ENCODE measurements at places on chromosomes 13 and 19.
A peak's percentile ranks its signal among the peaks of the same experiment; 100 is the strongest.

DNA sequence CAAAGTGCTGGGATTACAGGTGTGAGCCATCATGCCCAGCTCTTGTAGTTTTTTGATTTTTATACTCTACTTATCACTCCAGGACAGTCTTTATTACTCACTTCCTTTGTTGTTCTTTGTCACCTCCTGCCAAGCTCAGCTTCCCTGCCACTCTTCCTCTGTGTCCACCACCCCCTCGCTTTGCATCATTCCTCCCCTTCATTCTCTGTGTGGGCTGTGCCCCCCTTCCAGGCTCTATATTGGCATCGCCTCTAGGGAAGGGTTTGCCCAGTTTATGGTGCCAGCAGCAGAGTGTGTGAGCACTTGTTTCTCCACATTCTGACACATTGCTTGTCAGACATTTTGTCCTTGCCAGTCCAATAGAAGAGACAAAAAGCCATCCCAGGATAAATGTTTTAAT lies 15.1 kb downstream of the ZNF302 start:
- DNase-seq: no peak

GRCh38 chr19:40191836-40192646 lies 815 bp downstream of the MAP3K10 start:
- no peak for DNase-seq

- no peak for DNase-seq
These were observed 367.1 kb downstream of the NDFIP2 start for GRCh38 chr13:79847882-79848592.

- no peak for DNase-seq
These were observed 6.2 kb downstream of the ILF3 start for GRCh38 chr19:10660346-10660745.

DNA sequence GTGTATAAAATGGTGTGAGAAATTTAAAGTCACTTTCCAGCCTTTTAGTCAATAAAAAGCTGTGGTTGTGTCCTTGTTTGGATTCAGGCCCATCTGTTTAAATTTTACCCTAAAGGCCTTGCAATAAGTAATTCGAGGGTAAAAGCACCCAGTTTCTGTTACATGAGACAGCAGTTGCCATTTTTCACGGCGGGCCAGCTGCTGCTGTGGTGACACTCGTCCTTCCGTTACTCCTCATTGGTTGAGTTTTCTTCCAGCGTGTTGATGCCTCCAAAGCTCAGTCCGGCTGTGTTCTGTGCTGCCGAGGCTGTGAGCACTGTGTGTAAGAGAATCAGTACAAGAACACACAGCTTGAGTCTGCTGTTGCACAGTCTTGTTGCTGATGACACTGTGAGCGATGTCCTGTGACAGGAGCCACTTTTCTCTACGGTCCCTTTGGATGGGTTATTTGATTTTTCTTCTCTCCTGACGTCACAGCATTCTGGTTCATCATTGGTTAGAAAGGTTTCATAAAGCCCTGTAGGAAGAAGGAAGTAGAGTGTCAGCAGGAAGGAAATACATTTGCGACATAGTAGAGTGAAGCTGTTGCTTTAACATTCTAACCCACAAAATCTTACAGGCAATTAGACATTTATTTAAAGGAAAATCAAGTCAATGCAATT lies 602.5 kb upstream of the ARGLU1 start:
- no peak for DNase-seq

DNA sequence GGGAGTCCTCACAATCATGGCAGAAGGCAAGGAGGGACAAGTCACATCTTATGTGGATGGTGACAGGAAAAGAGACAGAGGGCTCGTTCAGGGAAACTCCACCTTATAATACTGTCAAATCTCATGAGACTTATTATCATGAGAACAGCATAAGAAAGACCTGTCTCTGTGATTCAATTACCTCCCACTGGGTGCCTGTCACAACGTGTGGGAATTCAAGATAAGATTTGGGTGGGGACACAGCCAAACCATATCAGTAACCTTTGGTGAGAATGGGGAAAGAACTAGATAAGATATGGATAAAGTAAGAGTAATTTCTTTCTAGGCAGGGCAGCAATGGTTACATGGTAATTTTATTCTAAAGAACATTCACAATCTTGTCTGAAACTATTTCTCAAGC lies 344.9 kb upstream of the KLF12 start:
- DNase-seq: no peak

GRCh38 chr19:41792513-41793413 lies 3.6 kb upstream of the CEACAM3 start:
- peak; percentile 10 for DNase-seq

DNA sequence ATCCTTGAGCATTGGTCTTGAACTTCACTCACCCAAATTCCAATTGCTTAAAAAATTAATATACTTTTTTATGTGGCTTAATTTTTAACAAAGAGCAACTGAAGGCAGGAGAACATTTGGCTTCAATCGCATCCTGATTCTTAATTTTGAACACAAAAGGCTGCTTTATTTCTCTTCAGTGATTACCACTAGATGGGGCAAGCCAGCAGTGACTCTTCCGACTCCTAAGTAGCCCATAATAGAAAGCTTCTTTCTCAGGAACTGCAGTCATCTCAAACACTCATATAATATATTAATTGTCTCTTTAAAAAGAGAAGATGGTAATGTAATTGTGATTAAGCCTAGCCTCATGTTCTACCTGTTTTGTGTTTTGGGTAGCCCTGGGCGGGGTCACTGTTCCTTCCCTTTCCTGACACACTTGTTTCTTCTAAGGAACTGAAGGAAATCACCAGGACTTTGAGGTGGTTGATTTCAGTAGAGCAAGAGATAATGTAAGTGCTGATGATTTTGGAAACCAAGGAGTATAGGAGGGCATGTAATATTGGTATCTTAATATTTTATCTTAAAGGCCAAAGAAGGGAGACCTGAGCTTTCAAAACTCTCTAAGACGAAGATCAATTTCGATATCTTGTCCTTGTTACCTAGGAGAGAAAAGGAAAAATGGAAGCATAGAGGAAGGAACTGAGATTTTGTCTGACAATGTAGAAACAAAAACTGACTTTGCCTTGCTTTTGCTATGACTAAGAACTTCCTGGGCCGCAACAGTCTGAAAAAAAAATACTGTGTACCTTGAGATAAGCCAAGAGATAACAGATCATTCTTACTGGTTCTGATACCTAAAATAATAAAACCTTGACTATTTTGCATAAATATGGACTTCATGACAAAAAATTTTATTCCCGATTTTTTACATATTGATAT lies 73.1 kb downstream of the TNFSF13B start:
- peak; percentile 33 for DNase-seq

- no peak for DNase-seq
These were observed 646 bp downstream of the TMEM161A start for GRCh38 chr19:19137556-19138108.

DNA sequence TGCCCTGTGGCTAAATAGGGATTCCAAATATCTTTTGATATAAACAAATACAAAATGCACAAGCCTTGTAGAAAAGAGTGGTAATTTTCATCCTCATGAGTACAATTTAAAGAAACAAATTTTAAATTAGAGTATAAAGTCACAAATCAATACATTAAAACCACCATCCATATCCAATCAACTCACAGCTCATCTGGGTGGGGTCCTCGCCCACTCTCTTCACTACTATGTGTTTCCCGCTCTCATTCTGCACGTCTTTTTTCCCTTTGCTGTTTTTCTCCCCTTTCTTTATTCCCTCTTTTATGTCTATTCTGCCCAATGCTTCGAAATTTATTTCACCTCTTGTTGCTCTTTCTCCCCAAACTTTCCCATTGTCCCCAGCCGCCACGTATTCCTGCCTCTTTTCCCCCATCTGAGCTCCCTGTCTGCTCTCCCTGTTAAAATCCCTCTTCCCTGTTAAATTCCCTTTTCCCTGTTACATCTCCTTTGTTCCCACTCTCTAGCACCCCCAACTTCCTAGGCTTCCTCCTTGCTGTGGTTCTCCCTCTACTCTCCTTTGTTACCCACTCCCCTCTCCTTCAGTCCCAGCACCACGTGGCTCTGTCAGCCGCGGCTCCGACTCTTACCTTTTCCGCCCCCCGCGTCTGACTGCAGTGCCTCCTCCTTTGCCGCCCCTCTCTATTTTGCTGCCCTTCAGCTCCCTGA lies 1.3 kb downstream of the ZNF616 start:
- peak; percentile 13 for DNase-seq

DNA sequence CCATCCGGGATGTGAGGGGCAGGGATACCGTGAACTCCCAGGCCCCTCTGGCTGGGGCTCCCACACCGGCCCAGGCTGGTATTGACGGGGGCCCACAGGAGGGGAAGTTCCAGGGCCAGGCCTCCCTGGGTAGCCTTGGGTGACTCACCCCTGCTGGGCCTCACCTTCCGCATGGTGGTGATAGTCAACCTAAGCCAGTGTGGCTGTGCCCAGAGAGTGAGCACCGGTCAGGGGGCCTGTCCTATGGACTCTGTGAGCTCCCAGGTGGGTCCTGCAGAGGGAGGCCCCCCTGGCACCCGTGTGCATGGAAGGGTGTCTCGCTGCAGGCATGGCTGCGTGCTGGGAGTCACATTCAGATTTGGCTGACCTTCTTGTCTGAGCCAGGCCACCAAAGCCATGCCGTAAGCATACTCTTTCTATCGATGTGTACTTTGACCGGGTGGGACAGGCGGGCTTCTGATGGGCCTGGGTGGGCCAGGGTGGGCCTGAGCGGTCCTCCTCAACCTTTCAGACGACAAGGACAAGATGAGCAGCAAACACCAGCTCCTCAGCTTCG lies 27.6 kb downstream of the DHX34 start:
- no peak for DNase-seq

GRCh38 chr19:46924874-46925547 lies 64.2 kb downstream of the ARHGAP35 start:
- no peak for DNase-seq

- DNase-seq: peak; percentile 30
These were observed 14.0 kb upstream of the GGACT start for GRCh38 chr13:100602493-100603111.

DNA sequence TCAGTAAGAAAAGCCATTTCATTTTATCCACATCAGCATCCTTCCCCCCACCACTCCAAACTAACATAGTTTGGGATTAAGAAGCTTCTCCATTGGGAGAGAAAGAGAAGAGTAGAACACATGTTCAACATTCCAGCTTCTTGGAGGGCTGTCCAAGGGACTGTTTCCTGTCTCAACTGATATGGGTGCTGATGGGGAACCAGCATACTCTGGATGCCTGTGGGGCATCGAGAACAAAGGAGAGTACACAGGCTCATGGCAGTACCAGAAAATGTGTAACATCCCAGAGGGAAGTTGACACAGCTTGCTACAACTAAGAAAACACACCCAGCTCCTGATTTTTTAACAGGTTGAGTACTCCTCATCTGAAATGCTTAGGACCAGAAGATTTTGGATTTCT lies 24.7 kb downstream of the SUCLA2 start:
- no peak for DNase-seq

DNA sequence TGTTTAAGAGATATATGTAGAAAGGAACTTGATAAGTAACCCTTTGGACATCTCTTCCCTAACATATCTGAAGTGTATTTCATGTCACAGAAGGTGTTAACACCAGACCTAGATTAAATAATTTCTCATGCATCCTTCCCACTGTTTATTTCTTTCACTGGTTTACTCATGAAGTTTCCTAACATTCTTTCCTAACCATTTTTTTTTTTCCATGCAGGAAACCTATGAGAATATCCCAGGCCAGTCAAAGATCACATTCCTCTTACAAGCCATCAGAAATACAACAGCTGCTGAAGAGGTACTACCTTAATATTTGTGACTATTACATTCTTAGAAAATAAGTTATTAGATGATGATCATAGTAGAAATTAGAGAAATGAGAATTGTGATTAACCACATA lies 28.8 kb downstream of the IPO5 start:
- no peak for DNase-seq

DNA sequence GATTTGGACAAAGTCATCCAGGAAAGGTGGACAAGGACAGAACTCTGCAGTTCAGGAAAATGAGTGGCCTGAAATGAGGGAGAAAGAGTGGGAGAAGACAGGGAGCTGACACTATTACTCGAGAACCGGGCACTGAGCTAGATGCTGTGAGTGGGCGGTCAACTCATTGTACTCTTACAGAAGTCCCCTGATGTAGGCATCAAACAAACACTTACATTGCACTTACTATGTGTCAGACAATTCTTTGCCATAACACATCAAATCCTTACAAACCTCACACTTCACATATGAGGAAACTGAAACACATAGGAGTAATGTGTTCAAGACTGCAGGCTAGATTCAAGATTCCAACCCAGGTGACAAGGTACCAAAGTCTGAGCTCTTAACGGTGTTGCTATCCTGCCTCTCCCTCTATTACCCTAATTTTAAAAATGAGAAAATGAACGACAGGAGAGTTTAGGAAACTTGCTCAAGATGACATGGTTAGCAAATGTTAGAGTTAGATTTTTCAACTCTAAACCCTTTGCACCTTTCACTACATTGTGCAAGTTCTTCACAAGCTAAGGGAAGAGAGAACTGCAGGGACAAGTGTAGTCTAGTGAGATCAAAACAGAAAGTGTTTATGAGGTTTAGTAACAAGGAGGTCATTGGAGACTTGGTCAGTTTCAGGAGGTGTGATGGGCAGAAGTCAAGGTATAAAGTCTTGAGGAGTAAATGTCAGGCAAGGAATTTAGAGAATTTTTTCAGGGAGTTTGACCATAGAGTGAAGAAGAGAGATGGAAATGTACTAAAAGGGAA lies 4.9 kb upstream of the MEDAG start:
- no peak for DNase-seq

All from GF-D8 (cell line).